Activated T-helper 1 cell treated with anti-CD3 and anti-CD28 coated beads, Interleukin-2, amount 50 U/mL, for 16 hours (primary cell): ENCODE measurements at places on chromosomes 12 and 14.

DNA sequence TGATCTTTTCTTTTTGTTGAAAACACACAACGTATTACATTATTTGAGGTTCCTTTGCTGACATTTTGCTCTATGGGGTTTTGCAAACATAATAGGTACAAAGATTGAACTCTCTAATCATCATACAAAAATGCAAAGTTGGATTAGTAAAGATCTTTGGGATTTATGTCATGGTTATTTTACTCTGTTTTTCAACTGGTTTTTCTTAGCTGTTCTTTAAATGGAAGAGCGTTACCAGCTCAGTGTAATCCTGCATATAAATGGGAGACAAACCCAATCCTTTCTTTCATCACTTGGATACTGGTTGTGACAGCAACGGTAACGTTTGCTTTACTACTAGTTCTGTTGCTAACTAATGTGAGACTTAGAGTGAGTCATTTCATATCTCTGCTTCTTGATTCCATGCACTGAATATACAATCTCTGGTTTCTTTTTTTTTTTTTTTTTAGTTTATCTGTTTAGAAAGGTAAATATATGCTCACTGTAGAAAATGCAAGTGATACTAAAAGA, 104.9 kb upstream of the NOVA1 start:
- DNase-seq = no peak

- DNase-seq = peak; percentile 37
Measured at GRCh38 chr12:47808050-47808449, 11.7 kb downstream of the HDAC7 start.

DNA sequence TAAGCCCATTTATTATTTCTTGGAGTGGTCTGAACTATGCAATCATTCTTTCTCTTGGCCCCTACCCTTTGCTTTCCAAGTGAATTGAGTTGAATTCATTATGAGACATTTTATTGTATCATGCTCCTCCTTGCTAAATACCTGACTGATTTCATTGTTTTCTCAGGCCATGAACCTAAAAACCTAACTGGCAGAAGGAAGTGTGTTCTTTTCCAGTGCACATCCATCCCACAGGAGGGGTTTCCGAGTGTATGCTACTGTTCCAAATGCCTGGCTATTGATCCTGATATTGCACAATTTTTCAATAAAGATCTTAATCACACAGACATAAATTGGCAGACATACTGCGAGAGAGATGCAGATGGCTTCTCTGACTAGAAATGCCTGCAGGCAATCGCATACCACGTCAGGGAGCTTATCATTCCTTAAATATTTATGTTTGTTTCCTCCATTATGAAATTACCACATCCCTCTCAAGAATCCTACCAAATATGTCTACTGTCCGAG, 162.2 kb upstream of the EGLN3 start:
- DNase-seq = no peak

- DNase-seq = no peak
Measured at GRCh38 chr12:31633464-31633863, 26.0 kb upstream of the ETFBKMT start.

DNA sequence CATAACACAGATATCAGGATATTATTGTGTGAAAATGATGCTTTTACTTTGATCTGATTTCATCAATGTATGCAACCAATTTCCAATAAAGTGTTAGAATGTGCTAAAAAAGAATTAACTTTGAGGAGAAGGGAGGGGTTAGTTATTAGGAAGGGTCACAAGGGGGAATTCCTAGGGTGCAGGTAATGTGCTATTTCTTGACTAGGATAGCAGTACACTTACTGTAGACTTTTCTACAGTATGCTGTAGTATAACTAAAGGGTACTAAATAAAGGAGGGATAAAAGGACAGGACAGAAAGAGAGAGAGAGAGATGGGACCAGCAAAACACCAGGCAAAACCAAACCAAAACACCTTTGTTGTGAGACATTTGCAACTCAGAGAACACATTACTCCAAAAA, 121.4 kb upstream of the RAP1B start:
- DNase-seq = no peak

DNA sequence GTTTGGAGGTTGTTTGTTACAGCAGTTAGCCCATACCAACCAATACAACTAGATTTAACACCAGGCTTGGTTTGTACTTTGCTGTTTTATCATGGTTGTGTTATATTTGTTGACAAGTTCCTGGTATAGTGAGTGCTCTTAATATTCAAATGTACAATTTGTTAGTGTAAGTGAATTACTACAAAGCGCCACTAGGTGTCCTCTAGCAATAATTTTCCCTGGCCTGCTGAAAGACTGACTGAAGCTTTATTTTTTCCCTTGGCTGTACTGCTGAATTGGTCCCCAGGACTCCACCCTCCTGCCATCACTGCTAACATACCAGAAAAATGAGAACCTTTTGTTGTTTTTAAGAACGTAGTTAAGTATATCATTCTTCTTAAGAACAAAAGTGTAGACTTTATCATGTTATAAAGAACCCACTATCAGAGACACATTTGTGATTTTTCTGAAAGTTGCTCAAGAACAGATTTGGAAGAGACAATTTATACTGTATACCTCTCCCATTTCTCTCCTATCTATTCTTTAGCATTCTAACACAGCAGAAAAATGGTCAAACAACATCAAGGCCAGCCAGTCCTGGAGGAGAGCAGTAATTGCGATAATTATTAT, 75.3 kb upstream of the FAR2 start:
- DNase-seq = no peak

GRCh38 chr14:70168406-70168805, 20.3 kb downstream of the SLC8A3 start:
- no peak for DNase-seq
